Stimulated activated effector memory CD8-positive, alpha-beta T cell treated with anti-CD3 and anti-CD28 coated beads, Interleukin-12 subunit alpha, Interleukin-12 subunit beta, amount 100 ng/mL, for 72 hours (primary cell): ENCODE measurements at places on chromosomes 6 and 20.

GRCh38 chr6:148242180-148242579 lies 100.5 kb upstream of the SASH1 start:
- no peak for DNase-seq

GRCh38 chr20:23925789-23926525 lies 46.4 kb upstream of the CST5 start:
- DNase-seq: no peak

- DNase-seq: no peak
These were observed 4.0 kb downstream of the KIZ start for GRCh38 chr20:21129861-21130260.

- no peak for DNase-seq
These were observed 178.9 kb upstream of the ARID1B start for GRCh38 chr6:156598071-156598854.

DNA sequence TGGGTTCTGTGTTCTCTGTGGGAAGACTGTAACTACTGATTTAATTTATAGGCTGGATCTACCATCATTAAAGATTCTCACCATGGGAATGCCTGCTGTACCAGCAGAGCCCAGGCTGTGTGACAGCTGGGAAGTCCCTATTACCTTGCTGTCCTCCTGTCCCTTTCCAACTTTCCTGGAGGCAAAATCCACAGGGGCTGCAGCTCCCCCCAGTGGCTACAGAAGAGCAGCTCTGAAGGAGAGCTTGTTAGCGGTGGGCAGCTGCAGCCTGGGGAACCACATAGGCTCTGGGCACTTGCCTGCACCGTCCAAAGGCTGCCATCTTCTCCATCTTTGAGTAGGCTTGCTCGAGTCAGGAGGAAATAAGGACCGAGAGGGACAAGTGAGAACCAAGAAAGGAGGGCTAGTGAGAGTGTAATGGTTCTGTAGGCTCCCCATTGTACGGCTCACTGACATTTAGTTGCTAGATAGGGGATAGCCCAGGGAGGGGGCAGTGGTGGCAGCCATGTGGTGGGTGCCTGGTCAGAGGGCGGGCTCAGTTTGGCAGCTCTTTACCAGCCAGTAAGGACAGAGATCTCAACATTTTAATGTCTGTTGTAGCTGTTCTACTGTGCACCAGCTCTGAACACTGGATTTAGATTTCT lies 155.1 kb upstream of the MLIP start:
- no peak for DNase-seq

GRCh38 chr6:156695742-156696141 lies 81.4 kb upstream of the ARID1B start:
- DNase-seq: no peak

- no peak for DNase-seq
These were observed 50.3 kb upstream of the TXNDC5 start for GRCh38 chr6:7960848-7961247.

- no peak for DNase-seq
These were observed 1005.8 kb upstream of the ADGRB3 start for GRCh38 chr6:67629258-67629657.

DNA sequence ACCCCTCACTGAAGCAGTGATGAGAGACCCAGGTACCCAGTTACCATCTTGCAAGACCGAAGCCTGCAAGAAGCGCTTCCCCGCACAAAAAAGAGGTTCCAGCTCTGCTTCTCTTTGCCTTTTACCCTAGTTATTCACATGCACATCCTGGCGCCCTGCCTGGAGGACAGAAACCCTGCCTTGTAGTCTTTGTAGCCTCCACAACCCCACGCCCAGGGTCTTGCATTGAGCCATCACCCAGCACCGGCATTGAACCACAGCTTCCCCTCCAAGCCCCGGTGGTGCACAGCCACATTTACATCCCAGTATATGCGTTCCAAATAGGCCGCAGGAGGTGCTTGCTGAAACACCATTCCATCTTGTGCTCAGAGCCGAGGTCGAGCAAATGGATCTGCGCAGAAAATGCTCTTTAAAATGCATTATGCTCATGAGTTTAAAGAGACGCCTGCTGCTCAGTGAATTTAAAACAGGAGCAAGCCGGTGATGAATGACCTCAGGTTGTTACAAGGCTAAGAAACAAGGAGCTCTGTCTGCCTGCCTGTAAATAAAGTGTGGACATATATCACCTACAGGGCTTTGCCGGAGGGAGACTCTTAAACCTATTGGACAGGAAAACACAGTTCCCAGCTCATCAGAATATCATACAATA lies 61.7 kb downstream of the GNAS-AS1 start:
- DNase-seq: no peak

GRCh38 chr6:37735722-37736121 lies 38.0 kb upstream of the MDGA1 start:
- no peak for DNase-seq

- DNase-seq: no peak
These were observed 580.4 kb downstream of the EYS start for GRCh38 chr6:65126667-65127066.

GRCh38 chr6:148550569-148550968 lies 196.3 kb upstream of the UST start:
- DNase-seq: no peak

- DNase-seq: no peak
These were observed 257.1 kb upstream of the TAB2 start for GRCh38 chr6:149060300-149060984.

DNA sequence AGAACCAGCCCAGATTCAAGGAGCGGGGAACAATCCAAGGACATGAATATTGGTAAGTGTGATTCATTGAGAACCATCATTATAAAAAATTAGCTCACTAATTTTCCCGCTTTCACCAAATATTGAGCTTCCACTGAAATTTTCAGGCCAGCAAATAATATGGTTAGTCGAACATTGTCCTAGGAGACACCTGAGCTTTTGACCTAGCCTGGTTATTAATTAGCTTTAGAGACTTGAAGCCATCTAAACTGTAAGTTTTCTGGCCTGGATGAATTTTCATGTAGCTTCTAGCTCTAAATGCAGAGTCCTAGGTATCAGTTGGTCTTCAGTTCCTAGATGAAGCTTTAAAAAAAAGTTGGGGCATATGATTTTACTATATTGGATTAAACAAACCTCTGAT lies 17.1 kb upstream of the RALGAPA2 start:
- DNase-seq: no peak

GRCh38 chr6:2658788-2659187 lies 91.9 kb downstream of the MYLK4 start:
- no peak for DNase-seq

DNA sequence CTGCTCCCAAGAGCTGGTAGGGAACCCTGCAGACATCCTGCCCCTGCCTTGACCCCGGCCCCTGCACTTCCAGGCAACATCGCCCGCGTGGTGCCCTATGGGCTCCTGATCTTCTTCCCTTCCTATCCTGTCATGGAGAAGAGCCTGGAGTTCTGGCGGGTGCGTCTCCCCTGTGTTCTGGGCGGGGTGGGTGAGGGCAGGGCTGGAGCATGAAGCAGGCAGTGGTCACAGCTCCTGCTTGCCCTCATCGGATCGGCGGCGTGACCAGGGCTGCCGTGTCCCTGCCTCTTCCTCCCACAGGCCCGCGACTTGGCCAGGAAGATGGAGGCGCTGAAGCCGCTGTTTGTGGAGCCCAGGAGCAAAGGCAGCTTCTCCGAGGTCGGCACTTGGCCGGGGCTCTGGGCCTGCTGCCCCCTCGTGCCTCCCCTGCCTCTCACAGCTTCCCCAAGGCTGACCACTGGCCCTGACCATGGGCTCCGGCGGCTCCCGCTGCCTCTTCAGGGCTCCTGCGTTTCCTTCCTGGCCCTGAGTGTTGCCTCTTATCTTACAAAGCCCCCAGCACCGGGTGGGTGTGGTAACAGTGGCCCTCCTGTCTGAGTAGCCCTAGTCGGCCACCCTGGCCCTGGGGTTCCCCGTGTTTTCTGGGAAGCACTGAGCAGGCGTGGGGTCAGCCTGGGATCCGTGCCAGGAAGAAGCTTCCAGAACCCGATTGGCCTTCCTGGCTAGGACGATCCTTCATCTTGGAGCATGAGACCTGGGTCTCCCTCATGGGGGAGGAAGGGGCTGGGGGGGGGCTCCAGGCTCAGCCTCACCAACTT lies 8.0 kb upstream of the TNFRSF6B start:
- no peak for DNase-seq

DNA sequence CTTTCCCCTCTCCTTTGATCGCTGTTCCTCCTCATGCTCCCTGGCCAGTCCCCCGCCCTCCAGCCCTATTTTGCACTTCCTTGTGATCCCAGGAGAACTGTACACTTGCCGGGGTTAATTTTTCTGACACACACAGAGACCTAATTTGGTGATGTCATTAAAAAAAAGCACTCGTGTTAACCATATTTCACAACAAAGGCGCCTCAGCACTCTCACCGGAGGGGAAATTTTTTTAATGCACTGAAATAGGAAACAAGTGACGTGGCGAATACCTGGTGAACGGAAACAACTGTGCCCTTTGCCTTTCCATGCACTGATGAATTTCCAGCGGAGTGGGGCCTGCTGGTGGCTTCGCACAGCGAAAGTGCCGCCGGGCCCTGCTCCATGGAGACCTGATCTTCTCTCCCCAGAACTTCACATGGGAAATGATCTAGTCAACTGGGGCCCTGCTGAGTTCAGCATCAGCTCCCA lies 53.9 kb upstream of the TAGAP start:
- peak; percentile 74 for DNase-seq

DNA sequence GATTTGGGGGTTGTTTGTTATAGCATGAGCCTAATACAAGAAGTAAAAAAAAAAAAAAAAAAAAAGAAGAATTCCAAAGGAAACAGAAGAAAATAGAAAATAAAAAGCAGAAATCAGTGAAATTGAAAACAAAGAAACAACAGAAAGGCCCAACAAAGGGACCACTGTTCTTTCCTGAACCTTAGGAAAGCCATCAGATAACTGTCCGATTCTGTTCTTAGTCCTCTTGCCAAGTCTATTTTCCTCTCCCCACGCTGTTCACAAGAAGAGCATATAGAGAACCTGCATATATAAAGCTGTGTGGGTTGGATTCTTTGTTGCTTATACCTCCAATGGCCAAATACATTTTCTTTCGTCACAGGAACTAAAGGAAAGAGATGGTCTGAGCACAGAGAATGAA lies 38.0 kb upstream of the IPCEF1 start:
- DNase-seq: no peak
